Glutamatergic neuron (in vitro differentiated cells): ENCODE measurements at places on chromosomes 3 and 15. TPM values are rescaled to one million over a fixed set of nuclear protein-coding genes. Genes with fewer than 3 reads are reported as not detected.

The MAP1A gene
- 301 TPM for total RNA-seq

The SEMA3B gene
- 5.4 TPM for total RNA-seq

GRCh38 chr15:46278486-46279090 is 643.8 kb downstream of the SQOR start:
- peaks cover 52% of the 10 kb centered on the region for H3K4me1 ChIP-seq
- H3K27ac ChIP-seq = peak overlapping the region; percentile 99
- DNase-seq = no peak

The PSTPIP1 gene
- 12.4 TPM for total RNA-seq

The INSYN1 gene
- total RNA-seq = 86.6 TPM

GRCh38 chr3:176513604-176514003 is 683.7 kb downstream of the TBL1XR1 start:
- peaks cover 1% of the 10 kb centered on the region for H3K27me3 ChIP-seq
- no peak overlapping the region for H3K27ac ChIP-seq
- DNase-seq = peak; percentile 25
- peaks cover 23% of the 10 kb centered on the region for H3K36me3 ChIP-seq
- no peak overlapping the region for H3K4me3 ChIP-seq

The ALCAM gene
- 115 TPM for total RNA-seq

DNA sequence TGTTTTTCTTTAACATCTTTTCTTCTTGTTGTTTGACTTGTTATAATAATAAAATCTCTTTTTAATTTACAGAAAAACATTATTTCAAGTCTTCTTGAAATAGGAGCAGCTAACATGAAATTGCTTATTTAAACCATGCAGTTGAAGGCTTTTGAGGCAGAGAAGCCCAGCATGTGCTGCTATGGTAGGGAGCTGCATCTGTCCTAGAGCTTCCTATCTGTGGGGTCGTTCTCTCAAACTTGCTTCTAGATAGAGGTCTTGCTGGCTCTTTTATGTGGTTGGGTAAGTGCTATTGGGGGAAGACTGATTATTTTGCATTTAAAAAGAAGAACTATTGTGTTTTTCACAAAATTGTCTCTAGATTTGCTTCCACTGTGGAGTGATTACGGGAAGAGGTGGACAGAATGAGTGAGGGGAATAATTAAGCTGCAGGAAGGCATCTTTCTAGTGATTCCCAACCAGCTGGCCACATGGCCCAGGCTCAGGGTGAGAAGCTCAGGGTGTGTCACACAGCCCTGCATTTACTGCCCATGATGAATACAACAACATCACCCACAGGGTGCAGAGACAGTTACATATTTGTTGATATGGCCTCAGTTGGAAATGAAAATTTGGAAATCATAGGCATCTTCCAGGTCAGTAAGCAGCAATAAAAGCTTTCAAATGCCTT is 98.7 kb downstream of the CHST2 start:
- H3K27ac ChIP-seq = no peak overlapping the region
- no peak overlapping the region for H3K4me3 ChIP-seq
- no peak for DNase-seq
- no peaks in the 10 kb centered on the region for H3K36me3 ChIP-seq
- H3K4me1 ChIP-seq = no peaks in the 10 kb centered on the region

DNA sequence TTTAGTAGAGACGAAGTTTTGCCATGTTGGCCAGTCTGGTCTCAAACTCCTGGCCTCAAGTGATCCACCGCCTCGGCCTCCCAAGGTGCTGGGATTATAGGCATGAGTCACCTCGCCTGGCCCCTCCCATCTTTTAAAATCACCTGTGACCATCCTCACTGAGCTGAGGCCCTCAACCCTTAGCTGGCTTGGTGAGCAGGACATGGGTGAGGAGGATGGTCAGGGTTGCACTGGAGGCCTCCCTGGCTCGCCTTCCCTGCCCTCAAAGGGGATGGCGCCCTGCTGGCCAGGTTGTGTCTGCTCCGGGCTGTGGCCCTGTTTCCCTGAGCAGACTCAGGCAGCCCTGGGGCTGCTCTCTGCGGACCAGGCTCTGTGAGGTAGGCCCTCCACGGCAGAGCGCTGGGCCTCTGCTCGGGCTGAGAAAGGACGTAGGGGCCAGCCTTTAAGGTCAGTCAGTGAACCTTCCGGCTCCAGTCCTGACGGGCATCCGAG is 33.7 kb downstream of the SYNM start:
- H3K27me3 ChIP-seq = peaks cover 6% of the 10 kb centered on the region
- DNase-seq = no peak
- H3K4me3 ChIP-seq = no peak overlapping the region
- H3K36me3 ChIP-seq = no peaks in the 10 kb centered on the region

The SCN11A gene
- 0.78 TPM for total RNA-seq

The MORC1 gene
- total RNA-seq = not detected

- no peaks in the 10 kb centered on the region for H3K4me1 ChIP-seq
- no peak overlapping the region for H3K4me3 ChIP-seq
- H3K36me3 ChIP-seq = no peaks in the 10 kb centered on the region
- no peak for DNase-seq
- H3K27me3 ChIP-seq = peaks cover 2% of the 10 kb centered on the region
These were observed 681.2 kb upstream of the GRM7 start for GRCh38 chr3:6179761-6180160.

GRCh38 chr3:43773273-43774094 is 82.7 kb downstream of the ABHD5 start:
- H3K27ac ChIP-seq = no peak overlapping the region
- no peak overlapping the region for H3K4me3 ChIP-seq
- peaks cover 8% of the 10 kb centered on the region for H3K4me1 ChIP-seq
- no peaks in the 10 kb centered on the region for H3K36me3 ChIP-seq

The SLC12A1 gene
- total RNA-seq = not detected

DNA sequence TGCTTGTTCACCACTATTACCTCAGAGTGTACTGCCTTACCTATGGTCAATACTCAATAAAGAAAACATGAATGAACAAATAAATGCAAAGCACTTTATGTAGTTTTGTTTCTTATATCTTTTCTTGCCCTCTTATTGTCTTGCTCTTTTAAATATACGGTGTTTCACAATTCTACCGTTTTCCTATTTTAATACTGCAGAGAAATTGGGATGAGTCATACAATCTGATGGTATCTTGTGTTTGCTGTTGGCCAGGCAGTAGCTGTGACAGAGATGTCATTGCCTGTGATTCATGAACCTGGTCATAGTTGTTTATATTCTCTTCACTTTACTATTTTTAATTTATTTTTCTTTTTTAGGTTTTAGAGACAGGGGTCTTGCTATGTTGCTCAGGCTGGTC is 48.3 kb downstream of the SERP1 start:
- DNase-seq = no peak
- H3K36me3 ChIP-seq = peaks cover 12% of the 10 kb centered on the region
- no peaks in the 10 kb centered on the region for H3K4me1 ChIP-seq

The SCAMP5 gene
- total RNA-seq = 164 TPM

DNA sequence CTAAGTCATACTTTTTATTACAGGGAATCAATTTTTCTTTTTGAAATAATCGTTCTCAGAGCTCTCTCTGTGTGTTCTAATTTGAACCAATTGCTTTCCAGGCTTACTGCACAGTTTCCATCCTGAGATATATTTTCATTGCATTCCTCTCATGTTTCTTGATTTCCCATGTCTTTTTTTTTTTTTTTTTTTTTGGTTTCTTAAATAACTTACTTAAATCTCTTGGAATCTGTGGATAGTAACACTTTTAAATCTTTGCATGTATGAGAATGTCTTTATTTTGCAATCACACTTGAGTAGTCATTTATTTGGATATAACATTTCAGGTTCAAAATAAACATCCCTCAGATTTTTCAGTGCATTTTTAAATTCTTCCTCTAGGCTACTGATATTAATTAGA is 14.5 kb upstream of the ABTB1 start:
- H3K27me3 ChIP-seq = no peaks in the 10 kb centered on the region
- DNase-seq = no peak
- no peak overlapping the region for H3K27ac ChIP-seq
- peaks cover 19% of the 10 kb centered on the region for H3K4me1 ChIP-seq

The NR1I2 gene
- total RNA-seq = not detected

The MESP2 gene
- total RNA-seq = not detected

The KLHL40 gene
- 0.44 TPM for total RNA-seq

GRCh38 chr3:194121891-194122631 is 13.9 kb upstream of the HES1 start:
- H3K27ac ChIP-seq = no peak overlapping the region
- no peak overlapping the region for H3K4me3 ChIP-seq
- H3K4me1 ChIP-seq = peaks cover 2% of the 10 kb centered on the region
- peaks cover 2% of the 10 kb centered on the region for H3K27me3 ChIP-seq

GRCh38 chr3:129703913-129704312 is 97.4 kb upstream of the PLXND1 start:
- H3K4me3 ChIP-seq = no peak overlapping the region
- no peaks in the 10 kb centered on the region for H3K36me3 ChIP-seq
- no peaks in the 10 kb centered on the region for H3K27me3 ChIP-seq
- no peak overlapping the region for H3K27ac ChIP-seq
- H3K4me1 ChIP-seq = no peaks in the 10 kb centered on the region

DNA sequence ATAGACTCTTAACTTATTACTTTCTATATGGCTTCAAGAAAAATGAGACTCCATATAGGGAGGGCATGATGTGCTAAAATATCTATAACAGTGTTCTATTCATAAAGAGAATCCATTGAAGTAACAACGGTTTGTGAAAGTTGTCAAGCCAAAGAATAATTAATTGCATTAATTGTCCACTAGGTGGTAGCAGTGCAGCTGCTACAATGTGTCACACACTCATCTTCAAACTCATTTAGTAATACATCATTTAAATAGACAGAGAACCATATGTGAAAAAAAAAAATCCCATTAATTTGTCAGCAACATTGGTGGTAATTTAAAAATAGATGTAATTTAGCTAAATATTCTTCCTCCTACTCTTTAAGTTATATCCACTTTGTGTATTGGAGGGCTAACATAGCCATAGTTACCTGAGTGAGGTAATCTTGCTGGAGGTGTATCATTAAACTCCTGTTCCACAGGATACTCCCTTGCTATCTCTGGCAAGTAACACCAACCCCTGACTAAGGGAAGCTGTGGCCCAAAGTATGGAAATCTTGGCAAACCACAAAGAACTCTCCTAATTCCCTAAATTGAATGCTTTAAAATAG is 3.7 kb upstream of the CPA3 start:
- no peaks in the 10 kb centered on the region for H3K4me1 ChIP-seq
- H3K36me3 ChIP-seq = no peaks in the 10 kb centered on the region
- H3K27me3 ChIP-seq = no peaks in the 10 kb centered on the region
- DNase-seq = no peak

DNA sequence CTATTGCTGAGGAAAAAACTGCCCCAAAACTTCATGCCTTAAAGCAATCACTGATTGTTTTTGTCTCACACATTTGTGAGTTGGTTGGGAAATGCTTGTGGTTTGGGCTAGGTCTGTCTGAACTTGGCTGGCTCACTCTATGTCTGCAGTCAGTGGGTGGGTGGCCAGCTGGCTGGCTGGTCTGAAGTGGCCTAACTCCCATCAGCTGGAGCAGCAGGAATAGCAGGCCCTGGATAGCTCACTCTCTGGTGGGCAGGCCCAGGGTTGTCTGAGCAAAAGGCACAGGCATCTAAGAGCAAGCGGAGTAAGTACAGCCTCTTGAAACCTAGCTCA is 37.7 kb upstream of the PRR20G start:
- peaks cover 3% of the 10 kb centered on the region for H3K4me1 ChIP-seq
- H3K4me3 ChIP-seq = no peak overlapping the region
- no peak for DNase-seq
- no peaks in the 10 kb centered on the region for H3K27me3 ChIP-seq
- H3K27ac ChIP-seq = no peak overlapping the region

The SAMD7 gene
- total RNA-seq = not detected

The CPB1 gene
- not detected for total RNA-seq

DNA sequence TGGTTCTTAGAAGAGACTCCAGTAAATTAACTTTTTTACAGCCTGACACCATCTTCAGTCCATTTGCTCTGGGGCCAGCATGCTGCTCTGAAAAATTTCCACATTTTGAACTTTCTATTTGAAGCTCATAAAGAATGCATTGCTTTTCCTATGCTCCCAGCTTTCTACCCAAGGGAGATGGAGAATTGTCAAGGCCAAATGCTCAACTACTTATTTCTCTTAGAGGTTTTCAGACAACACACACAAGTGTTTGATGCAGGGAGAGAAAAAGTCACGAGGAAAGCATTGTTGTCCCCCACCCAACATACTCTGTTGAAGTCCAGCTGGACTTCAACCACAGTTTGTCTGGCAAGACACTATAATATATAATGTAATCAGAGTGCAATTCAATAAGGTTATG is 100.3 kb upstream of the CADPS start:
- no peak overlapping the region for H3K27ac ChIP-seq
- no peaks in the 10 kb centered on the region for H3K36me3 ChIP-seq
- DNase-seq = no peak
- no peaks in the 10 kb centered on the region for H3K4me1 ChIP-seq
- no peaks in the 10 kb centered on the region for H3K27me3 ChIP-seq

DNA sequence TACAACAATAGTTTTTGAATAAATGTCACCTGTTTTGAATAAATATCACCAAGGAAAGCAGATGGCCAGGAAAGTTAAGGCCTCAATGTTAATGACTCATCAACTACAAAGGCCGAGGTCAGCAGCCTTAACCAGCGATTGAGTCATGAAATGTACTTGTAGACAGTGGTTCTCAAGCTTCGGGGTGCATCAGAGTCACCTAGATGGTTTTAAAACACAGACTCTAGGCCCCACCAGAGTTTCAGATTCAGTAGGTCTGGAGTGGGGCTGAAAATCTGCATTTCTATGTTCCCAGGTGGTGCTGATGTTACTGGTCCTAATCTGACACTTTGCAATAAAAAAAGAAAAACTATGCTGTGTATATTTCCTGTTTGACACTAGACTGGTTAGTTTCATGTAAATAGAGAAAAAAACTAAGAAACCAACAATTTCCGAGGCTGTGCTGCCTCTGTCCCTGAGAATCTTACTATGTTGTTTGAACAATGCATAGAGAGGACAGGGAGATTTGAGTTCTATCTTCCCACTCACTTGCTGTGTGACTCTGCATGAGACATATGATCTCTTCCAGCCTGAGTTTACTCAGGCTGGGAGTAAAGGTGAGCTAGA is 9.8 kb downstream of the RAB27A start:
- H3K27me3 ChIP-seq = peaks cover 5% of the 10 kb centered on the region
- no peak overlapping the region for H3K27ac ChIP-seq
- no peak overlapping the region for H3K4me3 ChIP-seq
- H3K36me3 ChIP-seq = no peaks in the 10 kb centered on the region

GRCh38 chr3:171982828-171983227 is 56.5 kb upstream of the FNDC3B start:
- no peaks in the 10 kb centered on the region for H3K36me3 ChIP-seq
- no peaks in the 10 kb centered on the region for H3K4me1 ChIP-seq
- H3K27ac ChIP-seq = no peak overlapping the region
- peaks cover 1% of the 10 kb centered on the region for H3K27me3 ChIP-seq
- H3K4me3 ChIP-seq = no peak overlapping the region

DNA sequence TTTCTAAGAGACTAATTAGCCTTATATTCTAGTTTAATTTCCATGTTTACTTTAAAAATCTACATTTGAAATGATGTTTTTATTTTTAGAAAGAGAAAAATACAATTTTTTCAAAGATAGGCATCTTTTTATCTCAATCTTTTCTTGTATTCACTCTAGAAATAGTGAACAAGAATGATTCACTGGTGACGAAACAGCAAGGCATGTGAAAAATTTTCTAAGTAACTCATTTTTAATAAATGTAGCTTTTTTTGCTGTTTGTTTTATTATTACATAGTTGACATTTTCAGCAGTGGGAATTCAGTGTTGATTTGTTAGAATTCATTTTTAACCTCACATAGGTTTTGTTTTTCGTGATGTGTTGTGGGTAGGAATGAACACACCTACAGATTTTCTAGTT is 1226.4 kb downstream of the NSUN3 start:
- H3K4me1 ChIP-seq = no peaks in the 10 kb centered on the region
- no peak for DNase-seq
